ENCODE measurements at places on chromosomes 13 and 19.

DNA sequence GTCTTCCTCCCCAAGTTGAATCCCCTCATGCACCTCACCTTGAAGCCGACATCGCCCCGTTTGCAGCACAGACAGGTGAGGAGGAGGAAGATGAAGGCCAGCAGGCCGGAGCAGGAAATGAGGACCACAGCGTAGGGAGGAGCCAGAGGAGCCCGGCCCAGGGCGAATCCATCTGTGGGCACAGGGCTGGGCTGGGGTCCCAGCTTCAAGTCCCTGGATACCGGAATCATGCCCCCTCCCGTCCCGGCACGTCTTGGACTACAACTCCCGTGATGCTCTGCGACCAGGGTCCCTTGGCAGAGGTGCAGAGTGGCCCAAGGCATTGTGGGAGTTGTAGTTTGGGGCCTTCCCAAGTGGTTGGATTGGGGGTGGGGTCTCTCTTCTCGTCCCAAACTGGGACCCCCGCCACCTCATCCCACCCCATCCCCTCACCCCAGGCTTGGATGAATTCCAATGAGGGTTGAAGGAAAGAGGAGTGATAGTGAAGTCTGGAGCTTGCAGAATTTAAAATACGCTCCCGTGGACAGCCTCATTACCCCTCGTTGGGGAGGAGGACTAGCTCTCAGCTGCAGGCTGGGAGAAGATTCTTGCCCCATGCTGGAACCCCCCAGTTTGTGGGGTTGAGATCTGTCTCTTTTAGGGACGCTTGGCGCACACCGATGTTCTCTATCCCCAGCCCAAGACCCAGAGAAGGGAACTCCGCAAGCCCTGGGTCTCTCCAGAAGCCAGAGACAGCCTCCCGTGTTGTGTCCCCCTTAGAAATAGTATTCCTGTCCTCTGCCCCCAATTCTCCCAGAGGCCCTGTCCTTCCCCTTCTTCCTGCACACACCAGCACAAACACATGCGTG is 990 bp downstream of the LMTK3 start:
- H3K27ac ChIP-seq, result no peak overlapping the region
- DNase-seq, result peak; percentile 63
- H3K27me3 ChIP-seq, result no peaks in the 10 kb centered on the region
- no peaks in the 10 kb centered on the region for H3K36me3 ChIP-seq

DNA sequence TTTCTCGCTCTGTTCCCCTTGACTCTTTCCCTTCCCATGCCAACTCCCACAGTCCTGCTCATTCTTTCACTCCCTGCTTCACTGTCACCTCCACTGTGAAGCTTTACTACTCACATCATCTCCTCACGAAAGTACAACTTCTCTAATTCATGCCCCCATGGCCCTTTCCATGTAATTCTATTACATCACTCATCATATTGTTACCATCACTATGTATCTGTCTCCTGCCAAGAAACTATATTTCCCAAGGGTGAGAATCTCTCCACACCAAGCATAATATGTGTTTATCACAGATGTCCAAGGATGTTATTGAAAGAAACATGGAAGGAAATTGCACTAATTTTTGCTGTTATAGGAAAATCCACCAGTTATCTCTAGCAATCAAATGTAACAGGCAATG is 37.2 kb upstream of the LRCH1 start:
- peaks cover 4% of the 10 kb centered on the region for H3K4me1 ChIP-seq
- peaks cover 38% of the 10 kb centered on the region for H3K27me3 ChIP-seq
- no peak overlapping the region for H3K4me3 ChIP-seq
- no peak for DNase-seq
- H3K36me3 ChIP-seq, result no peaks in the 10 kb centered on the region

DNA sequence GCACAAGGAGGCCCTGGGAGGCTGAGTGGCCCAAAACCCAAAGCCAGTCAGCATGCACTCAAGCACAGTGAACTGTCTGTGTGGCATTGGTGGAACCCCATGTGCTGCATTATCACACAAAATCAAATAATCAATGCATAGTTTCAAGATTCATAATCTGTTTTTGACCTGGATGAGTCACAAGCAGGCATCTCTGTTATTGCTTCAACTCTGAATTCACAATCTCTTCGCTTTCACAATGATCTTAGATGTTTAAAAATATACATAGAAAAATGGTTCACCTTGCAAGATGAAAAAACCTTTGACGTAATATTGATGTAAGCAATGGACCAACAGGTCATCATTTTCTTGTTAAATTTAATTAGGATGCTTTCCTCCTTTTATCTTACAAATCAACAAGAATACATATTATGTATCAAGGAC is 455.4 kb downstream of the IRS2 start:
- no peak overlapping the region for H3K4me3 ChIP-seq
- no peaks in the 10 kb centered on the region for H3K4me1 ChIP-seq
- H3K27me3 ChIP-seq, result no peaks in the 10 kb centered on the region

- H3K36me3 ChIP-seq, result peaks cover 23% of the 10 kb centered on the region
- H3K4me1 ChIP-seq, result no peaks in the 10 kb centered on the region
- no peak for DNase-seq
- H3K4me3 ChIP-seq, result no peak overlapping the region
- no peaks in the 10 kb centered on the region for H3K27me3 ChIP-seq
- no peak overlapping the region for H3K27ac ChIP-seq
These were observed 49.0 kb upstream of the C13orf46 start for GRCh38 chr13:114022876-114023275.

DNA sequence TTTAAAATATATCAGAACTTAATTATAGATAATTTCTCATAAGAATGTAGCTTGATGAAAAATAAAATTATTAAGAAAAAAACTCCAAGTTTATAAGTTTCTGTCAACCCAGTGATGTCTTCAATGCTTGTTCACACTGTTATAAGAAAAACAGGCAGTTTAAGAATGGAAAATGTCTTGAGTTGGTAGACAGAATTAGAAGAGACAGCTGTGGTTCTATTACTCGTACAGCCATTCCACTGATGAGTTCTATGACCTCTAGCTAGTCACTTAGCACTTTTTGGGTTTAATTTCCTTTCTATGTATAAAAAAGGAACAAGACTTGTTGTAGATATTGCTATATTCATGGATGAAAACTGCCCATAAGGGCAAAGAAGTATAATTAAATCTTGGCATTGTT is 1013.1 kb upstream of the ATXN8OS start:
- no peaks in the 10 kb centered on the region for H3K27me3 ChIP-seq
- no peaks in the 10 kb centered on the region for H3K4me1 ChIP-seq
- no peak overlapping the region for H3K27ac ChIP-seq
- DNase-seq, result no peak

DNA sequence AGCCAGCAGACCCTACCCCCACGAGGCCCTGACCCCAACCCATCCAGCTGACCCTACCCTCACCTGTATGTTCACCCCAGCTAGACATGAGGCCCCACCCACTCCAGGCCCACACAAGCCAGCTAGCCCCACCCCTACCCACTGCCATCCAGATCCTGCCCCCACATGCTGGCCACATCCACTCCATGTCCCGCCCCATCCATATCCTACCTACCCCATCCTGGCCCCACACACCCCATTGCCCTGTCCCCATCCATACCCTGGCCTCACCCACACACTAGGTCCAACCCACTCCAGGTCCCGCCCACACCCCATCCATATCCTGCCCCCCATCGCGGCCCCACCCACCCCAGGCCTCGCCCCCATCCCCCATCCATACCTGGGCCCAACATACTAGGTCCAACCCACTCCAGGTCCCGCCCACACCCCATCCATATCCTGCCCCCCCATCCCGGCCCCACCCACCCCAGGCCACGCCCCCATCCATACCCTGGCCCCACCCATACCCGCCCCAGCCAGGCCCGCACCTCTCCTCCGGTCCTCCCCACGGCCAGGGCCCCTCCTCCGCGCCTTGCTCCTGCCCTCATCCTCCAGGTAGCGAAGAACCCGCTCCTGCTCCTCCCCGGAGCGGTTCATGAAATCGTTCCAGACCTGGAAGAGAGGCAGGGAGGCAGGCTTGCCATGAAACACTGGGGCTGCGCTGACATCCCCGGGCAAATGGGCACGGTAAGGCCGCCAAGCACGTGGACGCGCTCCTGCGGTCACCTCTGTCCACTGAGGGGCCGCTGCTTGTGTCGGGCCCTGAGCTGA is 7.2 kb downstream of the RNU6-9 start:
- H3K27me3 ChIP-seq, result no peaks in the 10 kb centered on the region
- H3K27ac ChIP-seq, result peak overlapping the region; percentile 41
- no peak for DNase-seq
- peaks cover 17% of the 10 kb centered on the region for H3K36me3 ChIP-seq

DNA sequence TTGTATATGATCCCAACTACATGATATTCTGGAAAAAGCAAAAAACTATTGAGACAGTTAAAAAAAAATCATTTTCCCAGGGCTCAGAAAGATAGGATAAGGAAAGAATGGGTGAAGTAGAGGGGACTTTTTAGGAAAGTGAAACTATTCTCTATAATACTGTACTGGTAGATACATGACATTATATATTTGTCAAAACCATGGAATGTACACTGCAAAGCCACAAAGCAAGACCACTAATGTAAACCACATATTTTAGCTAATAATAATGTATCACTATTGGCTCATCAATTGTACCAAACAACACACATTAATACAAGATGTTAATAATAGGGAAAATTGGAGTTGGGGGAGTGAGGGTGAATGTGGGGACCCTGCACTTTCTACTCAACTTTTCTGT is 182.6 kb downstream of the EFNB2 start:
- H3K27ac ChIP-seq, result no peak overlapping the region
- H3K27me3 ChIP-seq, result peaks cover 28% of the 10 kb centered on the region
- no peak overlapping the region for H3K4me3 ChIP-seq
- H3K36me3 ChIP-seq, result no peaks in the 10 kb centered on the region
- no peaks in the 10 kb centered on the region for H3K4me1 ChIP-seq

- no peak for DNase-seq
- peaks cover 50% of the 10 kb centered on the region for H3K36me3 ChIP-seq
- peaks cover 10% of the 10 kb centered on the region for H3K4me1 ChIP-seq
These were observed 12.5 kb downstream of the IL12RB1 start for GRCh38 chr19:18074192-18074591.

DNA sequence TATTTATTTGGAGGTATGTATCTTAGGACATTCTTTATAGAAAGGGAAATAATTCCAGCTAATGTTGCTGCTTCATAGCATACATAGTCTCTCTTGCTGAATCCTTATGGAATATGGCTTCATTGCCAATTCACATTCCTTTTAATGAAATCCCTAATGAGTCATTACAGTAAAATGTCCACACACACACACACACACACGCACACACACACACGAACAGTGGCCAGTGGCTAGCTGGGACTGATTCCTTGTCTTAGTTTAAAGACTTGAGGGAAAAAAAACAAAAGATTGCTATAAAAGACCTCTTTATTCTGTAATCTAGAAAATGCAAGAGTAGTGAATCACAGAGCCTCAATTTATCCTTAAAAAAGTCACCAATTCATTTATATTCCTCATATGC is 301.6 kb downstream of the SLITRK6 start:
- H3K27me3 ChIP-seq, result no peaks in the 10 kb centered on the region
- H3K36me3 ChIP-seq, result no peaks in the 10 kb centered on the region
- H3K4me3 ChIP-seq, result no peak overlapping the region
- no peaks in the 10 kb centered on the region for H3K4me1 ChIP-seq
- no peak overlapping the region for H3K27ac ChIP-seq
- DNase-seq, result no peak

DNA sequence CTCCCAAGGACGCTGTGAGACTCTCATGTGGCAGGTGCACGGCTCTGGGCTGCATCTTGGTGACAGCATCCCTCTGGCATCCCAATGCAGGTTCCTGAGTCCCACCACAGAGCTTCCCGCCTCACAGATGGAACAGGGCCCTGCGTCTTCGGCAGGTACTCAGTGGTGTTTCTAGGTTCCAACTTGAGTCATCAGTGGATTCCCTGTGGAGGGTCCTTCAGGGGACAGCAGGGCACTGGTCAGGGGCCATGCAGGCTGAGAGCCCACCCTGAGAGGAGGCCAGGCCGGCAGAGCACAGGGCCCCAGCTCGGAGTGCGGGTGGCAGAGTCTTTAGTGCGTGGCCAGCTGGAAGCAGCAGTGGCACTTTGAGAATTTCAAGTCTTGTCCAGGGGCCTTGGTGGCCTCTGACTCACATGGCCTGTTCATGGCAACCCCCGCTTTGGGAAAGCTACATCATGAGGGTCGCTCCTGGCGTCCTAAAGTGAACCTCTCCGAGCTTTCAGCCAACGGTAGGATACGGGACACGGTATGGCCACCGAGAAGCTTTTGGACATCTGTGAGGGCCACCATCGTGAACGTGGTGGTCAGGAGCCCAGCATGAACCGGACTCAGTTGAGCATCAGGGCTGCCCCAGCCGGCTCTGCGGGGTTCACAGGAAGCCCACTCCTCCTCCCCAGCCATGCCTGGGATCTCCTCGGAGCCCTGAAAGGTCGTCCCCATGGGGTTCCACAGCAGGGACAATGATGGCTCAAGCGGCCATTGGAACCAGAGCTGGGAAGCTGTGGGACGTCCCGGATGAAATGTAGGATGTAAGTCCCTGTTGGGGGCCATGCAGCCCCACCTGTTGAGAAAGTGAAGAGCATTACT is 72.0 kb upstream of the MCF2L start:
- no peak overlapping the region for H3K27ac ChIP-seq
- H3K36me3 ChIP-seq, result no peaks in the 10 kb centered on the region
- no peak for DNase-seq
- H3K4me3 ChIP-seq, result no peak overlapping the region
- no peaks in the 10 kb centered on the region for H3K4me1 ChIP-seq
- H3K27me3 ChIP-seq, result peaks cover 26% of the 10 kb centered on the region

GRCh38 chr13:52835071-52835839 is 13.2 kb downstream of the PCDH8 start:
- no peak for DNase-seq
- H3K36me3 ChIP-seq, result no peaks in the 10 kb centered on the region
- no peak overlapping the region for H3K27ac ChIP-seq

DNA sequence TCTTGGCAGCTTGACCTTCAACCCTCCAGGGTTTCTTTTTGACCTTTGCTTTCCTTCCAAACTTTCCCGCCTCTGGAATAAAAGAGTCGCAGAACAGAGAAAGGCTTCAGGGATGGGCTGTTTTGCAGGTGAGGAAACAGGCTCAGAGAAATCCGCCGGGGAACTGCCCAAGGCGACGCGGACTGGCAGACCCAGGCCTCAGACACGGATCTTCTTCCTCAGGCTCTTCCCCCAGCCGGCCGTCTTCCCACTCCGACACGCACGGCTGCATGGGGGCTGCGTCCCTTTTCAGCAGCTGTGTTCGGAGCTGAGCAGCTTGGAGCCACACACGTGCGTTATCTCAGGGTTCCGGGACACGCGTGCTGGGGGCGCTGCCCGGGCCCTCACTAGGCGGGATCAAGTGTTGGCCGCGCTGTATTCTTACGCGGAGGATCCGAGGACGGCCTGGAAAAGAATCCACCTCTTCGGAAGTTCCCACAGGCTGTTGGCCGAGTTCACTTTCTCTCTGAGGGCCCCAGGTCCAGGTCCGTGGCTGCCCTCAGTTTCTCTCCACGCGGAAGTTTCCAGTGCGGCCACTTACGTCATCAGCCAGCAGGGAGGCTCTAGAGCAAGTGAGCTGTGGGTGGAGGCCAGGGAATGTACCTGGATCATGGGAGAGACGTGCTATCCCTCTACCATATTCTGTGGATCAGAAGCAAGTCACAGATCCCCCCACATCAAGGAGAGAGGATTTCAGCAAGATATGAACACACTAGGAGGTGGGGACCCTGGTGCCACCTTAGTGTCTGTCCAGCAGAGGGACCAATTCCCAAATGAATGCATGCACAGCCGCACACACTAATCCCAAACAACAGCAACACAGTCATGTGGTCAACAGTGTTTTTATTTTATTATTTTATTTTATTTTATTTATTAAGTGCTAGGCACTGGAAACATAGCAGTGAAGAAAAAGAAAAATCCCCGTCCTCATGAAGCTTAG is 100.4 kb downstream of the ING1 start:
- no peak for DNase-seq
- H3K27ac ChIP-seq, result no peak overlapping the region
- no peak overlapping the region for H3K4me3 ChIP-seq
- peaks cover 33% of the 10 kb centered on the region for H3K27me3 ChIP-seq

All from T-helper 2 cell treated with Interferon-gamma antibody and Interleukin-4, amounts not matched to agents 5 μg/mL and 100 μg/mL, for 36 hours (primary cell).